ENCODE measurements at places on chromosomes 1 and 21.

DNA sequence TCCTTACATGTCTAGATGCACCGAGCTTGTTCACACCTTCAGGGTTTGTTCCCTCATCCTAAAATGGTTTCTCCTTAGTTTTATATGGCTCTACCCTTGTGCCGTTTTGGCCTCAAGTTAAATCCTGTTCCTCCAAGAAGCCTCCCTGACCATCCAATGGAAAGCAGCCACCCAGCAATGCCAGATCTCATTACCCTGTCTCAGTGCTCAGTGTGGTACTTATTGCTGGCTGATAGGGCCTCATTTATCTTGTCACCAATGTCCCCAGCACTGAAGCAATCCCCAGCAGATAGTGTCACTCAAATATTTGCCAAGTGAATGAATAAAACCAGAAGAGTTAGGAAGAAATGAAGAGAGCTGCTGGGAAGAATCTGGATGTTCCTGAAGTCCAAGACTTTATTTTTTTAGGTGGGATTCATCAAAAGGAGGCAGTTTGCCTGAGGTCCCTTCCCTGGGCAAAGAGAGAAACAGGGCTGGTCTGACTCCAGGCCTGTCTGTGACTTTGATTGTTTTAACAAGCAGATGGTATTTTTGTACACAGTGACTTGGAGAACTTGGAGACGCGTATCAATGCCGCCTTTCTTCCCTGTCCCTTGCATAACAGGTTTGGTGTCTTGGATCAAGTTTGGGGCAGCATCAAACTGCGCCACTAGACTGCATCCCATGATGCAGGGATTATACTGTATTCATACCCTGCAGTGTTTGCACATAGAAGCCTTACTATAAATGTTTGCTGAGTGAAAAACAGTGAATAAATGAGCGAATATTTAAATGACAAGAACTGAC, 221.2 kb downstream of the DISC1 start:
- DNase-seq, result no peak

- DNase-seq, result no peak
These were observed 41.7 kb downstream of the ATF3 start for GRCh38 chr1:212650228-212650627.

DNA sequence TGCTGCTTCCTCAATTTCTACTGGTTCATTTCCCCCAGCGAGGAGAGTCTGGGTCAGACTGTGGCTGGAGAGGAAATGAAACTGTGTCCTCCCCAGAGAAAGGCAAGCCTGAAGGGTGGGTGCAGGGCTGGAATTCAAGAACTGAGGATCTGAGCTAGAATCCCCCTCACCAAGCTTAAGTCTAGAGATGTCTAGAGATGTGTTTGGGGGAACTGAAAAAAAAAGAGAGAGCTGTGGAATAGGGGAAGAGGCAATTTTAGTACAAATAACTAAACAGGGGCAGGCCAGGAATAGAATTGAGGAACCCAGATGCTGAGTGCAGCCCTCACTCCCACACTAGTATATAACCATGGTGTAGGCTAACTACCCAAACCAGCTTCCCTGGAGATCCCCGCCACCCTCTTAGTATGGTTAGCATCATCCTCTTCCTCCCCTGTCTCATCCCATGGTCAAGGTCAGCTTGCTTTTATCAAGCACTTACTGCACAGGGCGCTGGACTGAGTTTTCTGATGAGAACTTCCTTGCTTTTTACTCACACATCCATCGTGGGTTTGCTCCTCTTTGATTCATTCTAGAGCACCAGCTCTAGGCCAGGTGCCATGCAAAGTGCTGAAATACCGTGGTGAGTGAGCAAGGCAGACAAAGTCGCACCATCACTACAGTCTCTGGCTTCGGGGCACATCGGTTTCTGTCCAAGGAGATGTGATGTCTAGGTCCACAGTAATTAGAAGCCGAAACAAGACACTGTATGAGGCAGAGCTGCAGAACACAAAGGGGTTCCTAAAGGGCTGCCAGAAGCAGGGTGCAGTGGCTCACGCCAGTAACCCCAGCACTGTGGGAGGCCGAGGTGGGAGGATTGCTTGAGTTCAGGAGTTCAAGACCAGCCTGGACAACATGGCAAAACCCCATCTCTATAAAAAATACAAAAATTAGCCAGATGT, 112.9 kb upstream of the IPO9 start:
- no peak for DNase-seq

DNA sequence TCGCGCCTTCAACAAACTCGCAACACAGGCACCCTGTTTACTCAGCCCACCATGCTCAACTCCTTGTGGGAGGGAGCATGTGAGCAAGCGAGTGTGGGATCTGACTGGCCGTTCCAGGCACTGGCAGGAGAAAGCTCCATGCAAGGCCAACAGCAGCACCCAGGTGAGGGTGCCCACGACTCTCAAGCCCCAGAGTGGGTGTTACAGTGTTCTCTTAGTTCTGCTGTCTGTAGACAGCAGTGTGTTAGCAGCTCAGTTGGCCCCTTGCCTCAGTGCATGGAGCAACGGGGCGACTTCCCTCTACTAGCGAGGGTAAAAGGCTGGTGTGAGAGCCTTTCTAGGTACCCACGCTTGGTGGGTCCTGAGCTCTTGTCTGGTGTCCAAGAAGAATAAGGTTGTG, 114.6 kb downstream of the PIGK start:
- no peak for DNase-seq

GRCh38 chr1:174768949-174769348, 230.8 kb upstream of the CACYBP start:
- DNase-seq, result peak; percentile 37
